ENCODE measurements at places on chromosomes 2 and 18.
A peak's percentile ranks its signal among the peaks of the same experiment; 100 is the strongest.

- DNase-seq, result no peak
These were observed 272.0 kb upstream of the KYNU start for GRCh38 chr2:142605421-142605820.

- no peak for DNase-seq
These were observed 223.5 kb downstream of the RDH14 start for GRCh38 chr2:18336975-18337374.

- DNase-seq, result no peak
These were observed 204.6 kb downstream of the TRIB2 start for GRCh38 chr2:12921321-12921720.

- no peak for DNase-seq
These were observed 141.3 kb upstream of the FOSL2 start for GRCh38 chr2:28251337-28251736.

DNA sequence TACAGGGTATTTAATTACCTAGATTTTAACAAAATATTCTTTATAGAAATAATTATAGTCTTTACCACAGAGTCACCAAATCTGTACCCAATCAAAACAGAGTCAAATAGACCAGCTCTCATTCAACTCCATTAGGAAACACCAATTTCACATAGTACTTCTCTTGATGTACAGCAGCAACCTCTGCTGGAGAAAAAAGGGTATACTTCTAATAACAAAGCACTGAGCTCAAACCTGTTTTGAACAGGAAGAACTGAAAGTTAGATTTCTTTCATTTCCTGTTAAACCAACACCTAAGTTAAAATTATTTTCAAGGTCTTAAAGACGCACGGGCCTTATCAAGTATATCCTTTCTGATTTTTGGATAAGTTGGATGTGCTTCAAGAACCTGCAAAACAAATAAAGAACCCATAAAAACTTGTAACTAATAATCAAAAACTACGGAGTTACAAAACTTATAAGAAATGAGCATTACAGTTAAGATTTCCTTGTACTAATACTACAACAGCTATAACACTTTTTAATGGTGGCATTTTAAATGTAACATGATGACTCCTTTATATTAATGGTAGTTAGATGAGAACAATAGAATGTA lies 79.0 kb downstream of the TTC21B start:
- DNase-seq, result no peak

DNA sequence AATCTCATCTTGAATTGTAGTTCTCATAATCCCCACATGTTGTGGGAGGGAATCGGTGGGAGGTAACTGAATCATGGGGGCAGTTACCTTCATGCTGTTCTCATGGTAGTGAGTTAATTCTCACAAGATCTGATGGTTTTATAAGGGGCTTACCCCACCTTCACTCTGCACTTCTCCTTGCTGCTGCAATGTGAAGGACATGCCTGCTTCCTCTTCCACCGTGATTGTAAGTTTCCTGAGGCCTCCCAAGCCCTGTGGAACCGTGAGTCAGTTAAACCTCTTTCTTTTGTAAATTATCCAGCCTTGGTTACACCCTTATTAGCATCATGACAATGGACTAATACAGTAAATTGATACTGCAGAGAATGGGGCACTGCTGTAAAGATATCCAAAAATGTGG lies 57.9 kb downstream of the SCN7A start:
- DNase-seq, result no peak

DNA sequence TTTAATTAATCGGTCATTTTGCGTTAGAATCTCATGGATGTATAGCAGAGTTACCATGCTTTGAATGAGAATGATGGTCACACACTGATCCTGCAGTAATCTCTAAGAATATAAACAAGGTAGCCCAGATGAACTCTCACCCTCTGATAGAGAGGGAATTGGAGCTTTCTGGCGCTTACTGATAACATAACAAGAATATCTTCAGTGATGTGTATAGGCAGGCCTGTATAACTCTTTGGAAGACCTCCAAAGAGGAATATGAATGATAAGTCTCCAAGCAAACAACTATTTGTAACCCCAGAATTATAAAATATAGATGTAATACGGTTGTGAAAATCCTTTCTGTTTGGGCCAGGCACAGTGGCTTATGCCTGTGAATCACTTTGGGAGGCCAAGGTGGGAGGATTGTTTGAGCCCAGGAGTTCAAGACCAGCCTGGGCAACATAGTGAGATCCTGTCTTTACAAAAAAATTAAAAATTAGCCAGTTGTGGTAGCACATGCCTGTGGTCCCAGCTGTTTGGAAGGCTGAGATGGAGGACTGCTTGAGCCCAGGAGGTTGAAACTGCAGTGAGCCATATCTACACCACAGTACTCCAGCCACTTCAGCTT lies 52.5 kb upstream of the LTBP1 start:
- DNase-seq, result no peak

GRCh38 chr2:68126561-68126960 lies 31.1 kb upstream of the PNO1 start:
- no peak for DNase-seq

DNA sequence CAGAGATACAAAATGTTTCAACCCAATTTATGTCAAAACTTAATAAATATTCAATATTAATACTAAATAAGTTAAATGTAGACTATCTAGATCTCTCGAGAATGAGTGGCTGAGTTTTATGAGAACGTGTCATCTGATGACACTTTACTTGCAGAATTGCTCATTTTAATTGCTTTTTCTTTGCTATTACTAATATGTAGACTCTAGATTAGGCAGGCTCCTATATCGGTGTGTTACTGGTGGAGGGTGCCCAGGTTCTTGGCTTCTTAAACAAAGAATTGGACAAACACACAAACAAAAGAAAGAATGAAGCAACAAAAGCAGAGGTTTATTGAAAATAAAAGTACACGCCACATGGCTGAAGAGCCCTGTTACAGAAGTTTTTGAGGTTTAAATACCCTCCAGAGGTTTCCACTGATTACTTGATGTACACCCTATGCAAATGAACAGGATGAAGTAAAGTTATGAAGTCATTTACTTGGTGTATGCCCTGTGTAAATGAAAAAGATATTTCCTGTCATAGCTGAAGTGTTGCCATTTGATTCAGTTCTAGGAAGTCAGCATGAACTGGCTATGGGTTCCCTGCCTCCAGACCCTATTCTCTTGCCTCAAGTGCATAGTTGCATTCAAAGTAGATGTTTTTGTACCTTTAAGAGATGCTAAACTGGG lies 122.9 kb upstream of the ITGA4 start:
- DNase-seq, result no peak

GRCh38 chr2:188609321-188610049 lies 317.8 kb downstream of the GULP1 start:
- no peak for DNase-seq

DNA sequence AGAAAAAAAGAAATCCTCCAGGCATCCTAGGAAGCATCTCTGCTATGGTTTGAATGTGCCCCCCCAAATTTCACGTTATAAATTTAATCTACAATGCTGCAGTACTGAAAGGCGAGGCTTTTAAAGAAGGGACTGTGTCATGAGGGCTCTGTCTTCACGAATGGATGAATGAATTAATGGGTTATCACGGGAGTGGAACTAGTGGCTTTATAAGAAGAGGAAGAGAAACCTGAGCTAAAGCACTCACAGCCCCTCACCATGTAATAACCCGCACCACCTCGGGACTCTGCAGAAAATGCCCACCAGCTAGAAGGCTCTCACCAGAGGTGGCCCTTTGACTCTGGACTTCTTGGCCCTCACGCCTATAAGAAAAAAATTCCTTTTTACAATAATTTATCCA lies 27.6 kb downstream of the RNU4ATAC start:
- no peak for DNase-seq

DNA sequence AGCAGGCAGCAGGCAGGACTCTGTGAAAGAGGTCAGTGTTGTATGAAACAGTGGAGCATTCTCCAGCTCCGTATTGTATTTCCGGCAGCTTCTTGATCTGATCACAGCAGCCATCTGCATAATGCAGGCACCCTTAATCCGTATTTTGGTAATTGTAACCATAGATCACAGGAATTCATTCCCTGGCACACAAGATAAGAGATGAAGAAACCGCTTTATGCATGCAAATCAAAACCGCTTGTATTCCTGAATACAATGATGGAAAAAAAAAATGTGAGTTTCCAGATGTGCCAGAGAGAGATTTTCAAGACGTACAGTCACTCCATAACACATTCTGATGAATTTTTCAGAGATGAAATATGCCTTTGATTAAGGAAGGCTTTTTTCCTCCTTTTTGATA lies 221.3 kb downstream of the ACKR3 start:
- DNase-seq, result no peak

- DNase-seq, result no peak
These were observed 59.6 kb downstream of the ATOH8 start for GRCh38 chr2:85813211-85813981.

GRCh38 chr18:45056926-45057325 lies 376.2 kb downstream of the SETBP1 start:
- DNase-seq, result no peak

- peak; percentile 46 for DNase-seq
These were observed 27.2 kb downstream of the CLUL1 start for GRCh38 chr18:623761-624620.

DNA sequence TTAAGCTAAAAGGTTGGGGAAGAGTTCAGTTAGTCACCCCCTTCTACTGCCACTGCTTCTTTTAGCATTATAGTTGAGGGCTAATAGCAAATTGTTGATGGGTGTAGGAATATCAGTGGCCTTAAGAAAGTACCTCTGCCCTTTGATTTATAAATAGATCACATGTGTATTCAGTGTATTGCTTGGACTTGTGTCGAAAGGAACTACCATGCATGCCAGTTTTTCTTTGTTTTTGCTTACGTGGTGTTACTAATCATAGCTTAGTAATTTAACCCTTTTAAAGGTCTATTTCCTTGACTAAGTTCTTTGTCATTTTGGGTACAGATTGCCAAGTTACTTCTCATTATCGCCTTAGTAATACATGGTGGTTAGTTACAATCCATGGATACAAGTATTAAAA lies 85.6 kb downstream of the MIB1 start:
- no peak for DNase-seq

- DNase-seq, result no peak
These were observed 195.4 kb upstream of the RMP24 start for GRCh38 chr18:35777039-35777438.

- DNase-seq, result no peak
These were observed 118.4 kb downstream of the INO80D start for GRCh38 chr2:205967391-205968075.

DNA sequence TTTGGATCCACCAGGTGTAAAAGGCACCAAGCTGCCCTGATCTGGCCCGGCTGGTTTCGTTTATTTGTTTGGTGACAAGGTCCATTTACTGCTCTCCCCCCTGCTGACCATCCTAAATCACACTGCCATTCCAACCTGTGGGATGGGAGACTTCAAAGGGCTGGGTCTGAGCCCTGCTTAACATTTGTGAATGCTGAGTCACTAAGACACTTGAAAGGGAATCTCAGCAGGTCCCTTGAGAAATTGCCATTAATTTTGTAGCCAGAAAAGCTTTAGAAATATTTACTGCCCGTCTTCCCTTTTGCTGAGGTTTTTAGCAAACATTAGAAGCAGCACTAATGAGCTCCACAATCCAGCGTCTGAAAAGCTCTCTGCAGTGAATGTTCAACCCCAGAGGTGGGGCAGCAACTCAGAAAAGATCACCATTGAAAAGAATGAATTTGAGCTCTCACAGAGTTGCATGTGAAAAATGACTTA lies 133.8 kb downstream of the ARL4C start:
- DNase-seq, result peak; percentile 58

DNA sequence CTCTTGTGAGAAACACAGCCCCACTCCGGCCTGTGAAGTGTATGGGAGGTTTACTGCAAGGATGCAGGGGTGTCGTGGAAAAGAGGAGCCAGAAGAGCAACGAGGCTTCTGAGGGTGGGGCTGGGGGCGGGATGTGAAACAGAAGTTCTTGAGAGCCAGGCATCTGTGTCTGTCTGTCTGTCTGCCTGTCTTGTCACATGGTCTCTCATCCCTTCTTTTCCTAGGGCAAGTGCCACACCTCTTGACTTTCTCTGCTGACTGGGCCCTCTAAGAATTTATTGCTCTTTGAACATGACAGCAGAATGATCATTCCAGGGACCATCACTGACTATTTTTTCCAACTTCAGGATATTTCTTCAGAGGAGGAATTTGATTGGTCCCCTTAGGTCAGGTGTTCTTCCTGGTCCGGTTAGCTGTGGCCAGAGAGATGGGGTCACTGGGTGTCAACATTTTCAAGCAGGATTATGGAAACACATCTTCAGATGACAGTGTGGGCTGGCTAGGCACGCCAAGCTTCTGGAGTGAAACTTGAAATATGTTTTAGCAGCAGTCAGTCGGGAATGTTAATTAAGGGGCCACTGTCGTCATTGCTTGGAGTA lies 131.0 kb downstream of the FHOD3 start:
- DNase-seq, result no peak

DNA sequence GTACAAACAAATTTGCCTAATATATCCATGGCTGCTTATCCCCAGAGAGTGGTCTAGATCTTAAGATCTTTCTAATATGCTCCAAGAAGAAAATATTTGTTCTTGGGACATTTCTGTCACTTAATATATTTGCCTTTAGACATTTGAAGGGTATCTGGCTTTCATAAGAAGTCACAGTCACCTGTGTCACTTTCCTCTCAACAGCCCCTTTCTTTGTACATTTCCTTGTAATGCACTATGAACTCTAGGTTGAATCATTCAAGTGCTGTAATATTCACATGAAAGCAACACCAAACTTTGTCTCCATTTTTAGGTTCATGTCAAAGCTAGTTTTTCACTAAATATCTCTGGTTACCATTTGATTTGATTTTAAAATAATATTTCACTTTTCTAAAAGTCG lies 41.4 kb upstream of the NABP1 start:
- no peak for DNase-seq

- no peak for DNase-seq
These were observed 889.6 kb upstream of the LRRTM1 start for GRCh38 chr2:81194176-81194575.
